ENCODE measurements at places on chromosomes 2 and 18.

DNA sequence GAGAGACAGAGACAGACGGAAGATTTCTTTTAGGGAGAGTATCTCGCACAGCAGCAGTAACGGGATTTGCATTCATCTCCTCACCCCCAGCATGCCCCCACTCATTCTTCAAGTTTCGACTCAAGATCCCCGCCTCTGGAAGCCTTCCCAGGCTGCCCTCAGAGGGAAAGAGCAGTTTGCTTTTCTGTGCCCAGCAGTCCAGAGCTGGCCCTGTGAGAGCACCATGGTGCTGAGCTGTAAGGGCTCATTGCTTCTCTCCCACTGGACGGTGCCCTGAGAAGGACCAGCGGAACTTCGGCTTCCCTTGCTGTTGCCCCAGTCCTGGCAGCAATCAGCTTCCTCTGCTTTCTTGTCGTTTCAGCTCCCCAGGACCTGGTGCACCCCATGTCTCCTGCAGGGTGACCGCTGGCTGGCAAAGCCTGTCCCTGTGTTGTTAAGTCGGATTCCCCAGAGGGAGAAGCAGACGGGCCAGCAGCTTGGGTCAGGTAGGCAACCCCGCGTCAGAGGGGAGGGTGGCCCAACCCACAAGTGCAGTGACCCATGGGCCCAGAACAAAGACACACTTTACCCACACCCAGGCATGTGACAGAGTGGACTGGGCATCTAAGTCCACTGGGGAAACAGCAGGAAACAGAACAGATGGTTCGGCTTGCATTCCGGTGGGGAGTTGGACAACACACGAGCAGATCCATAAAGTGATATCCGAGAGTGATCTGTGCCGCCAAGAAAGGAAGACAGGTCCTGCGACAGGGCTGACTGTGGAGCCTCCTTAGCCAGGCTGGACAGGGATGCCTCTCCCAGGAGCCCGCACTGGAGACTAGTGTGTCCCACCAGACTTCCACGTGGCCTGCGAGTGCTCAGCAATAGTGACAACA lies 36.6 kb downstream of the TMEM177 start:
- no peak for DNase-seq

- DNase-seq = no peak
Measured at GRCh38 chr2:7835151-7835550, 846.7 kb upstream of the ID2 start.

DNA sequence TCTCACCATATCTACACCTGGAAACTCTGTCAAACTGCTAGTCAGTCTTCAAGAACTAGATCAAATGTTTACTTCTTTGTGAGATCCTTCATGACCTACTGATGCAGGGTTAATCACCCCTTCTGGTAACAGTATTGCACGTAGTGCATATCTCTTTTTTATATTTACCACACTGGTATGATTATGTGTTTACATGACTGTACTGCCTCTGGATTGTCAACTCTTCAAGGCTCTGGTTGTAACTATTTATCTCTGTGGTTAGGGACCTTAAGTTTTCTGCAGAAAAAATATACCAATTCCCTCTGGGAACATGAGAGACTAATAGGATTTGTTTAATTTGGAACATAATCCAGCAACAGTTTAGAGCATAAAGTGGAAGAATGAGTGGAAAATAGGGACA lies 135.5 kb downstream of the PDE1A start:
- no peak for DNase-seq

- no peak for DNase-seq
Measured at GRCh38 chr2:202406445-202406978, 30.4 kb downstream of the BMPR2 start.

DNA sequence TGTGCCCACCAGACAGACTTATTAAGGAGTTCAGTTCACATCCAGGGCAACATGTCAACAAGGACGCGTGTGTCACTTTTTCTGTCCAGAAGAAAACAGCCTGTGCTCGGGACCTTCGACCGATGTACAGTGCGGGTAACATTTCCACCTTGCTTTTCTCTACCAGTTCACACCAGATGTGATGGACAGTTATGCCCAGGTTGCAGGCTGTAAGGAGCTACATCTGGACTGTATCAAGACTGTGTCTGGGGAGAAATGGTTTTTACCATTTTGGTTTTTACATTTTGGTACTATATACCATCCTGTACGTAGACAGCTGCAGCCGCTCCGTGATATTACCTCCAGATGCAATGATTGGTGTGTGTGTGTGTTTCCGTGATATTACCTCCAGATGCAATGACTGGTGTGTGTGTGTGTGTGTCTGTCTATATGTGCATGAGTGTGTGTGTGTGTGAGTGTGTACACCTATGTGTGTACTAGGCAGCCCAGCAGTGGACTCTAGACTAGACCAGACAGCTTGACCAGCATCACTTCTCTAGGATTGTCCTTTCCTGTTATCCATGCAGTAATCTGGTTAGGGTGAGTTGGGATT lies 118.0 kb downstream of the COL6A3 start:
- no peak for DNase-seq

DNA sequence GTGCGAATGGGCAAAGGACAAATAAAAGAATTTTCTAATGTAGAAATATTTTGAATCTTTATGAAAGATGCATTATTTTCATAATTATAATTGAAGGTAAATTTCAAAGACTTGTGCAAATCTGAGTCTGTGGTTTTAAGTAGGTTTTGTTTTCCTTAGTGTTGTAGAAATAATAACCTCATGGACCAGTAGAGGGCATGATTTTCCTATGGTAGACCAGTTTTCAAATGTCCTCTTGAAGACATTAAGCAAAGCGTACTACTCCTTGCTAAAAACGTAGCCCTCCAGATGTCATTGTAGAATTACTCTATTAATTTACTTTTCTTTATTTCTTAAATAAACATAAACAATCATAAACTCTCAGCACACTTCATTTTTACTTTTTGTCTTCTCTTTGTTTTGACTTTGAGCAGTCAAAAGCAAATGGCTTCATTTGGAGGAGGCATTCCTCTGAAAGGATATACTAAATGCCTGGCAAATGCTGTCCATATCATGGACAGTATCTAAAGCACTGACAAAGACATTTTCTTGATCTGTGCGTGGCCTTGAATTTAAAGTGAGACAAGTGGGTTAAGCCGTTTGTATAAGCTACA lies 85.8 kb upstream of the FAM237A start:
- DNase-seq = peak; percentile 10

DNA sequence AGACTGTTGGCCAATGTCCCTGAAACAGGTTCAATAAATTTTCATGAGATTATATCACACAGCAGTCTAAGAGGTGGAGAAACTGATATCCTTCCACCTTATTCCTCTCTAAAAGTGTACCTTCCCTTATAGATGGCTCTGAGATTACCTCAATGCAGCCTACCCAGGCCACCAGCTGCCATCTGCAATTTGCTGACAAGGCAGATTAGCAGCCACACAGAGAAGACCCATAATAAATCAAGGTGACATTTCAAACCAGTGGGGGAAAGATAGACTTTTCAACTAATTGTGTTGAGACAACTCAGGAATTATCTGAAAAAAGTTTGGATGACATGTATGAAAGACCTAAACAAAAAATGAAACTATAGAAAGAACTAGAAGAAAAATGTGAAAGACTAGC lies 43.2 kb downstream of the ZBTB7C start:
- DNase-seq = no peak

- no peak for DNase-seq
Measured at GRCh38 chr2:51454177-51454576, 422.2 kb upstream of the NRXN1 start.

- no peak for DNase-seq
Measured at GRCh38 chr2:54029721-54030395, 59.1 kb upstream of the PSME4 start.

DNA sequence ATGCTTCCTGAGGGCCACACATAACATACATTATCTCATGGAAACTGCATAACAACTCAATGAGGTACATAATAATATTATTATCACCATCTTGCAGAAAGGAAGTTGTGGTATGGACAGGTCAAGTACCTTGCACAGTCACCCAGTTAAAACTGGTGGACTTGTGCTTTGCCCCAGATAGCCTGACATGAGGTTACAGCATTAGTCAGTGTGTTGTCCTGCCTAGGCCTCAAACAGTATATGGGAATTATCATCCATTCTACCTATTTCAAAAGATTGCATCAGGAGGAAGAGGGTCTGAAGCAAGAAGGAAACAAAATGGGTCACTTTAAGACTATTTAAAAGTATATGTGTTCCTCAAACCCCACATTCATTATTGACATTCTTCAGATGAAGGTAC lies 5.4 kb upstream of the ANTXR1 start:
- DNase-seq = no peak

- no peak for DNase-seq
Measured at GRCh38 chr2:184875911-184876310, 277.6 kb downstream of the ZNF804A start.

GRCh38 chr2:10235099-10235908 lies 67.4 kb upstream of the HPCAL1 start:
- DNase-seq = no peak

DNA sequence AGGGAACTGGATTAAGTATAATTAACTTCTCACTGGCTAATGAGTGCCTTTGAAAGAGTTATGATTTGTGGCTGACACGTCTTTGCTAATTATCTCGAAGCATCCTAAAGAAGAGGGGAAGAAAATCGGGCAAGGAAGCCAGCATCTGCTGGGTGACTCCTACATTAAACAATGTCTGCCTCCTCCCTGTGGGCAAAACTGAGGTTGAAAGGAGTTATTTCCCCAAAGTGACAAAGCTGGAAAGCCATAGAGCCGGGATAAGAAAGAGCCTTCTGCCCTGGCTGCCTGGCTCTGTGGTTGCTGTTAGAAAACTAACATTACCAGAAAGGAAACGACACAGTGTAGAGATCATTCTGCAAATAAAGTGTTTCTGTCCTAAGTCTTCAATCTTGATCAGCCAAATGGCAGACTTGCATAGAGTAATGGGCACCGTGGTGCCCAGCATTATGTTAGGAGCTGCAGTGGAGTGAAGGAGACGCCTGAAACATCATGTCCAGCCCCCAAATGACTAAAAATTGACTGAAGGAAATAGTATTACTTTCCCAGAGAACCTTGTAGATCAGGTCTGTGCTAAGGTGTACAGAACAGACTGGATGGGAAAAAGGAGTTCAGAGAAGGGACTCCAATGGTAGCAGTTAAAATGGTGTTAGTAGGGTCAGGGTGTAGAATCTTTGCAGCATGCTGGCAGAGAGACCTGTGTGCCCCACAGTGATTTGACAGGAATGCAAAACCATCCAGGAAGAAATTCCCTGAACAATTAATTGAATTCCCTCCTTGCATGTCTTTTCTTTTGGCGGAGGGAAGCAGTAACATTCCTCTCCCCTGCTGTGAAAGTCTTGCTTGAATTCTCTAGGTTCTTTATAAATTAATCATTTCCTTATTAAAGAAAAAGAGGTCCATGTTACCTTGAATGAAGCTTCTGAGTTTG lies 44.4 kb downstream of the ALPK2 start:
- no peak for DNase-seq

GRCh38 chr2:172624996-172625395 lies 69.1 kb downstream of the PDK1 start:
- DNase-seq = no peak

GRCh38 chr2:106107509-106108131 lies 86.5 kb downstream of the UXS1 start:
- DNase-seq = peak; percentile 58

DNA sequence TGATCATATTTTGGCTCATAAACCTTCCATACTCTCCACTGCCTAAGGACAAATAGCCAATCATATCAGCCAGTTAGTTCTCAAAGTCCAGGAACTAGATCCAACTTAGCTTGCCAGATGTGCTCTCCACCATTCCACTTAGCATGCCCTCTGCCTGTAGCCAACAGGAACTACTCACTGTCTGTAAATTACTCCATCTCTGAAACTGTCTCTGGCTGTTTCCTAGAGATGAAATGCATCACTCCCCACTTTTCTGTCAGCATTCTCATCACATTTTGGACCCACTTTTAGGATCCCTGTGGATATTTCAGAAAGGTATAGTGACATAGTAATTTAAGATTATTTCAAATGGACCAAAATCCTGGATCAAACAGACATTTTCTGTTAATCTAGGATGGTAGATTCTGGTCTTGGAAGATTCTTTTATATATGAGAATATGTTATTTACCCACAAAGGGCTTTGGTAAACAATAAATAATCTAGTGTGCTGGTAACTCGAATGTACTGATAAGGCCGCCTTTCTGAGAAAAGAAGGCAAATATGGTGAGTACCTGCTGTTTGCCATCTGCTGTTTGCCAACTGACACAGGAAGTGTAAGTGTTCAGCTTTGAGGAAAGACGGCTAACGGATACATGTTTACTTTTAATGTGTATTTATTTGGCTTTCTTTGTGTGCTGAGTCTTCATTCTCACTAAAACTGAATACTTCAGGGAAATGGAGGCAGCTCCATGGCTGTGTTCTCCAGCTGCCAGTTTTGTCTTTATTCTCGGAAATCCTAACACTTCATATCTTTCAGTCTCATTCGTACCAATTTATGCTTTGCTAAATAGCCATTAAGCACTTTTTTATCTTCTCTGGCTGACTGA lies 79.5 kb downstream of the EVA1A start:
- no peak for DNase-seq

DNA sequence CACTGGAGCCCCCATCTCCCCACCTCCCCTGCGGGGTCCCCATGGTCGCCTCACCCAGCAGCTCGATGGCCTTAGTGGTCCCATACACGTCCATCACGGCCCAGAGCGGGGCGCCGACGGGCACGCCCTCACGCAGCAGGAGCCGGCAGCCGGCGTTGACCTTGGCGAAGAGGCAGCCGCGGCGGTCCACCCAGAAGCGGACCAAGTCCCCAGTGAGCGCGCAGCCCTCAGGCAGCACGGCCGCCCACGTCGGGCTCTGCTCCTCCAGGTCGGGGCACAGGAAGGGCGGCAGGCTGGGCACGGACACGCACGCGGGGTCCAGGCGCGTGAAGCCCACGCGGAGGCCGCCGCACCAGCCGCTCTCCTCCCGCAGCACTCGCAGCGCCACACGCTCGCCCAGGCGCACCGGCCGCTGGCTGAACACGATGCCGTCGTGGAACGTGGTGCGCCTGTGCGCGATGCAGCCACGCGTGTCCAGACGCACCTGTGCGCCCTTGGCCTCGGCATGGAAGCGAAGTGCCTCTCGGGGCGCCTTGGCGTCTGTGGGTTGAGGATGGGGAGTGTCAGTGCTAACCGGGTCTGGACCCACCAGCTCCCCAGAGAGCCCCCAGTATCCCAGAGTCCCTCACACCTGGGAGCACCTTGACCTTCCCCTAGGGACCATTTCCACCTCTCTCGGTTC lies 4.6 kb downstream of the NEURL3 start:
- no peak for DNase-seq

- no peak for DNase-seq
Measured at GRCh38 chr2:30661173-30662107, 145.8 kb downstream of the CAPN13 start.

DNA sequence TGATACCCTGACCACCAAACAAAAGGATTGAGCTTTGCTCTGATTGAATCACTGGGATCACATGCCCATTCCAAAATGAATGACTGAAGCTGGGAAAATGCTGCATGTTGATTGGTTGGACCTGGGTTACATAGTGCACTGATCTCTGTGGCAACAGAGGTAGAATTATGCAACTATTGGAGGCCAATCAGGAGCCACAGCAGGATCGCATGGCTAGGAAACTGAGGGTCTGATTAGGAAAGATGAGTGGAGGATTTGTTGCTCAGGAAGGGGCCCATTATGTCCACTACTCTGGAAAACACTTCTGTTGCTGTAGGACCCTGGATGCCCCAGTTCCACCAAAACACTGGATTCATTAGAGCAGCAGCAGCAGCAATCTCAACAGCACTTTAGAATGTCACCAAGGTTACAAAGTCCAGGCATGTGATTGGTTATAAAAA lies 25.9 kb upstream of the SGPP2 start:
- no peak for DNase-seq

Measured in inflammatory macrophage treated with lipopolysaccharide for 4 hours (primary cell).